ENCODE measurements at places on chromosomes 16 and 17.

GRCh38 chr17:40342504-40343218, 21.9 kb downstream of the GJD3 start:
- no peak for DNase-seq

DNA sequence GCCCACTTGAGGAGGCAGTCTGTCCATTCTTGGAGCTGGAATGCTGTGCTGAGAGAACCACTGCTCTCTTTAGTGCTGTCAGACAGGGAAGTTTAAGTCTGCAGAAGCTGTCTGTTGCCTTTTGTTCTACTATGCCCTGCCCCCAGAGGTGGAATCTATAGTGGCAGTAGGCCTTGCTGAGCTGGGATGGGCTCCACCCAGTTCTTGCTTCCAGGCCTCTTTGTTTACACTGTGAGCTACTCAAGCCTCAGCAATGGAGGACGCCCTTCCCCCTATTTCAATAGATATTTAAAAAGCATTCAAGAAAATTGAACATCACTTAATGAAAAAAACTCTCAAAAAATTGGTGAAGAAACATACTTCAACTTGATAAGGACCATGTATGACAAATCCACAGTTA, 313.5 kb downstream of the PHKB start:
- DNase-seq, result no peak

DNA sequence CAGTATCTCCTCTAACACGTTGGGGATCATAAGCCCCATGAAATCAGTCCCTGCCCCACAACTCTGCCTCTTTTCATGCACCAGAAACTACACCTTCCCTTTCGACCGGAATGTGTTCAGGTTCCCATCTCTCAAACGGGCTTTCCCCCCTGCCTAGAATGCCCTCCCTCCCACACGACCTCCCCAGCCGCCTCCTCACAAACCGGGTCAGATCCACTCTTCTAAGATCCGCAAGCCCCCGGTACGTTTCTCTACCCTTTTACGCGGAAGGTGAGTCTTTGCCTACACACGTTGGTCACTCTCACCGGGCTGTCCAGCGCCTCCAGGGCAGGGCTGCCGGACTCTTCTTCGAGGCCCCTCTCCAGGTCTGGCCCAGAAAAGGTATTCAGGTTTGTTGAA, 708 bp downstream of the DHX33 start:
- no peak for DNase-seq

GRCh38 chr16:11715246-11715947, 27.3 kb downstream of the TXNDC11 start:
- DNase-seq, result no peak

DNA sequence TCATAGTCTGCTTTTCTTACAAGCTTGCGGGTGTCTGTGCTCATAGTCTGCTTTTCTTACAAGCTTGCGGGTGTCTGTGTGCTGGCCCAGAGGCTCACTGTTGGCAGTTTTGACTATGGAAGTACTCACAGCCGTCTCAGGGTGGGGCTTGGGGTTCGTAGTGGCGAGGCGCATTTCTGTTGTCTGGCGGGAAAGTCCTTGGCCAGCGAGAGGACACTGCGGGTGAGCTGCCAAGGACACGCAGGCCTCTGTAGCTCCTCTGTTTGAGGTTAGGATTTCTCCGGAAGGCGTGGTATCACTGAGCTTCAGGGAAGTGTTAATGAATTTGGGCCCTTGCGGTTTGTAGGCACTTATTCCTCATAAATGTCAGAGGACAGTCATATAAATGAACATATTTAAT, 13.5 kb downstream of the TBCD start:
- DNase-seq, result no peak

- no peak for DNase-seq
Measured at GRCh38 chr17:74671031-74671771, 41.5 kb downstream of the CD300LF start.

- DNase-seq, result no peak
Measured at GRCh38 chr17:29178750-29179231, 1.4 kb downstream of the MYO18A start.

DNA sequence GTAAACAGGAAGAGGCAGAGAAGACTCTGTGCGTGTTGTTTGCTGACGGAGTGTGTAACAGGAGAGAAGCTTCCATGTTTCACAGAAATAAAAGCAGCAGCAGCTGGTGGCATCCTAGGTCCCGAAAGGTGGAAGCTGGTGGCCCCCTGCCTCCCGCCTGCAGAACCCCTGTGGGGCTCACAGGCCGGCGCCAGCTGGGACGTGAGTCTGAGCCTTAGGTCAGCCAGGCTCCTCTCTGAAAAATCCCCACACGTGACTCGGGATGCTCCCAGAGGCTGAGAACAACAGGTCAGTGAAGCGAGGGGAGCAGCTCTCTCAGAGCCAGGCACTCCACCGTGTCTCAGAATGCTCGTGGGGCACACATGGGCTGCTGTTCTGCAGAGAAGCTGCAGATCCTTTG, 27.4 kb downstream of the TMEM204 start:
- no peak for DNase-seq

- DNase-seq, result no peak
Measured at GRCh38 chr17:6701719-6702118, 11.4 kb downstream of the SLC13A5 start.

GRCh38 chr17:46154151-46154816, 38.9 kb downstream of the KANSL1 start:
- DNase-seq, result no peak

DNA sequence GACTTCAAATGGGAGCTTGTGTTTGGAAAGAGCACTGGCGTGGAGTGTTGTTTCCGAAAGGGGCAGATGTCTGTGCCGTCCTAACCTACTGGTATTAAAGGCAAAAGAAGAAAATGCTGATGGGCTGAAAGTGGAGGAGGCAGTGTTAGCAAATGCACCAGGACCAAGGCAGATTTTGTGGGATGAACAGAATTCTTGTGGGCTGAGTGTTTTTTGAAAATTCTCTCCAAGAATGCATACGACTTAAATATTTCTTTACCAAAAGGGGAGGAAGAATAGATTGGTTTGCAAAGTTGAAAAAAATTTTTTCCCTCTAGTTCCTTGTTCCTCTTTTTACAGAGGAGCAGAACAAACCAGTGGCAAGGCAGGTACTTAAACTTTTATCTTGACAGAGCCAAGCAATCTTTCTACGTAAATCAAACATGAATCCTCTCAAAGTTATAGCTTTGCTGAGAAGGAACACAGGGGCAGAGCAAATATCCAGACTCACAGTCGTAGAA, 16.8 kb downstream of the MARCHF10 start:
- DNase-seq, result no peak

DNA sequence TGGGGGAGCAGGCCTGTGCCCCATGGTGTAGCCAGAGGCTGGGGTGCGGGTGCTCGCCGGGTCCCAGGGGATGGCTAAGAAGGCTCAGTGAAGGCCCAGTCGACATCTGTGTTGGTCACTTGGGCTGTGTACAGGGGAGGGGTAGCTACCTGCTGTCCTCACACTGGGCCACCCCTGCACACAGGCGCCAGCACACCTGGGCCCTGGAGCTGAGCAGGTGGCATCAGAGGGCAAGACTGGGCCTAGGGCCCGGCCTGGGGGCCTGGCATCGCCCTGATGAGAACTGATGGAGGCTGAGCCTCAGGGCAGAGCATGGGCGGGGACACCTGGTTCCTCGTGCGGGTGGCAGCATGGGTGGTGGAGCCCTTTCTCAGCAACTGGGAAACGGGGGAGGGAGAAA, 870 bp upstream of the CTRB2 start:
- no peak for DNase-seq

GRCh38 chr16:35908152-35908551, 2448.7 kb downstream of the TP53TG3F start:
- no peak for DNase-seq

GRCh38 chr16:4200781-4201137, 41.1 kb downstream of the SRL start:
- no peak for DNase-seq

GRCh38 chr16:29809031-29809747, 2.8 kb upstream of the PRRT2 start:
- DNase-seq, result no peak

DNA sequence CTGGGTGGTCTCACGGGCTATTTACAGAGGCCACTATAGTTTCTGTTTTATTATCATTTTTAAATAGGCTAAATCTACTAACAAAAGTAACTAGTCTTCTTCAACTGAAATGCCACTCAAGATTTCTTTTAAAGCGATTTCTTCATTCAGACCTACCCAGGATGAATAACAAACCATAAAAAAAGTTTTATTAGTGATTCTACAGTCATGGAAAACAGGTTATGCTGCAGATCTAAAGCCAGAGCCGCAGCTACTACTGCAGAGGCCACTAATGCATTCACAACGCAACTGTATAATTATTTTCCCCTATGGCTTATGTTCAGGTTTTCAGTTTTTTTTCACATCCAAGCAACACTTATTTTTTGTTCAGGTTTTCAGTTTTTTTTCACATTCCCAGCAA, 136.2 kb upstream of the AXIN2 start:
- DNase-seq, result no peak

DNA sequence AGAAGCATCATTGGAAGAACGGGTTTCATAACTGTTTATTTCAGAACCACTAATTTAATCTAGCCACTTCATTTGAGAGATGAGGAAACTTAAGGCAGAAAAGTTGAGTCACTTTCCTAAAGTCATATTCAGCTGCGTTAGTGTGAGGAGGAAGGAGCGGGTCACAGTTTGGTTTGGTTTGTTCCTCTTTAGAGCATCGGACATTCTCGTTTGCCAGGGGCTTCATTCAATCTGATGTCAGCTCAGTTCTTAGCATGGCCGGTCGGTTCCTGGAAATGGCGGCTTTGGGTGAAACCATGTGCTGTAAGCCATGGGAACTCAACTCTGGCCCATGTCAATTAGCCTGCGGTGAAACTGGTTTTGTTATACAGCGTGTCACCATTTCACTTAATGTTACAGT, 186.5 kb downstream of the LGALS9B start:
- no peak for DNase-seq

DNA sequence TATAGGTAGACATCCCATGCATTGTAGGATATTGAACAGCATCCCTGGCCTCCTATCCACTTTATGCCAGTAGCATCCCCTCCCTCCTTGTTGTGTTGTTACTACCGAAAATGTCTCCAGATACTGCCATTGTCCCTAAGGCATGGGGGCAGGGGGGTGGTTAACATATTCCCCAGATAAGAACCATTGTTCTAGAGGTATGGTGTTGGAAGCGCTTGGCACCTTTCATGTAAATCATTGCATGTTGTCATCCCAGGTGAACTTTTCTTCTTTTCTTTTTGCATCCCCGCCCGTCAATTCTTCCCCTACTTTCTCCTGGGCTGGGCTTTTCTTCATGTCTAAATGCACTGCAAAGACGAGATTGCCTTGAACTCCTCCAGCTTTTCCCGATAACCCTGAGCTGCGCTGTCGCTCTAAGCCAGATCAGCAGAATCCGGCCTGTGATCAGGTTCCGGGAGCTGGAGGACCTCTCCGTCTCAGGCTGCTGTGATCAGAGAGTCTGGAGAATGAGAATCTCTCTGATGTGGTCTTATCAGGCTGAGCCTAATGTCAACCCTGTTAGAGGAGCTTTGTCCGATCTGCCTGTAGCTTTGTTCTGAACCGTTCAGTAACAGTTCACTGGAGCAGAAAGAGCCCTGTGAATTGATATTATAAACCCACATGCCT, 76.2 kb downstream of the RBFOX1 start:
- DNase-seq, result no peak

GRCh38 chr17:67477687-67478086, 100.6 kb downstream of the PITPNC1 start:
- DNase-seq, result no peak

GRCh38 chr17:77615703-77616253, 342.7 kb upstream of the TNRC6C start:
- DNase-seq, result no peak

DNA sequence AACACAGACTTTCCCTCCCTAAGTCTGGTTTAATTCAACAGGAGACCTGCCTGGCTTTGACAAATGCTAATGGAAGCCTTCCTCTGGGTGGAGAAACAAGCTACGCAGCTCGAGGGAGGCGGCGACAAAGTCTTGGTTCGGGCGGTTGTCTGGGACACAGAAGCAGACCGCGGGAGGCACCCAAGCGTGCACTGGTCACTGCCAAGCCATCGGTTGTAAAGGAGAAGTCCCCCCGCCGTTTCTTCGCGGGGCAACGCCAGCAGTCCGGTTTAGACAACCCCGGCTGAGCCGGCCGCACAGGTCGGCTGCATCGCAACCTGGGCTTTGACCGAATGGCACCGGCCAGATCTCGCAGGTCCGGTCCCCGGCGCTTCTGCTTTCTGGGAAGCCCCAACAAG, 586 bp downstream of the GLYR1 start:
- DNase-seq, result no peak

DNA sequence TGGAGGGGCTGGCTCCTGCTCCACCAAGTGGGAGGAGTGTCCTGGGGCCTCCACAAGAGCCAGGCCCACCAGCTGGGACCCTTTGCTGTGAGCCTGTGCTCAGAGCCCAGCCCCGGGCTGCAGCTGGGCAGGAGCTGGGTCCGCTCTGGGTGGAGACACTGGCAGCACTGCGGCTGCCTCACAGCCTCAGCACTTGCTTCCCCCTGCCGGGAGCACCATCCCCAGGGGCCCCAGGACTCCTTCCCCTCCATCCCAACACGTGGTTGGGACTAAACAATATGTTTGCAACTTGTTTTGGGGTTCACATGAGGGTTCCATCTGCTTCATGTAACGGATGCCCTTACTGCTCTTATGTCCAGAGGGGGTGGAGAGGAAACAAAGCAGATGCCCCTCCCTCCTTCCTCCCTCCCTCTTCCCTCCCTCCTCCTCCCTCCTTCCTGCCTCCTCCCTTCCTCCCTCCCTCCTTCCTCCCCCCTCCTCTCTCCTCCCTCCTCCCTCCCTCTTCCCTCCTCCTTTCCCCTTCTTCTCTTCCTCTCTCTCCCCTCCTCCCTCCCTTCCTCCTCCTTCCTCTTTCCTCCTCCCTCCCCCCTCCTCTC, 16.3 kb upstream of the CBFA2T3 start:
- no peak for DNase-seq

DNA sequence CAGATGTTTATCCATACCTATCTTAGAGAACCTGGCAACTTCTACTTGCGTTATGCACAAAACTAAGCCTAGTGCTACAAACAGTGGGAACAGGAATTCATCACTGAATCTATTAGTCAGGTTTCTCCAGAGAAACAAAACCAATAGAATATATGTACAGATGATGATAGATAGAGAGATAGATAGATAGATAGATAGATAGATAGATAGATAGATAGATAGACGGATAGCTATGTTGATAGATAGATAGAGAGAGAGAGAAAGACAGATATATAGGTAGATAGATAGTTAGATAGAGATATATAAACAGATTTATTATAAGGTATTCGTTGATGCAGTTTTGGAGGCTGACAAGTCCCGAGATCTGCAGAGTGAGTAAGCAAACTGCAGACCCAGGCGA, 495.6 kb downstream of the TMEM114 start:
- DNase-seq, result no peak

DNA sequence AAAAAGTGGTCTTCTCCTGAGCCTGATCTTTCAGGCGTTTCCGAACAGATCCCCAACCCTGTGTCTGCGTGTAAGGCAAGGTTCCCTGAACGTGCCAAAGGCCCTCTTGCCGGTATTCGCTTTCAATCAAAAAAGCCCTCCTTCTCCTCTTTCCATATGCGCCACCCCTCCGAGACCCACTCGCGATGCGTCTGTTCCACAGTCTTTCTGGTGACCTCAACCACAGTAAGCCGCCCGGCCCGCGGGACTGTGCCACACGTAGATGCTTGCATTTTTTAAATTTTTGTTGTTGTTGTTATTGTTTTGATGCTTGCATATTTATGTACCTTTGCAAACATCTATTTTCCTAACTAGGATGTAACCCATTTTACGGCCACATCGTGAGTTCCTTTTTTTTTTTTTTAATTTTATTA, 607 bp upstream of the PRPSAP1 start:
- no peak for DNase-seq

- no peak for DNase-seq
Measured at GRCh38 chr17:3730881-3731429, 7.3 kb downstream of the HASPIN start.
